ENCODE measurements at places on chromosomes 11 and 22.

- no peak for DNase-seq
These were observed 51.9 kb downstream of the IGLL1 start for GRCh38 chr22:23527971-23528740.

DNA sequence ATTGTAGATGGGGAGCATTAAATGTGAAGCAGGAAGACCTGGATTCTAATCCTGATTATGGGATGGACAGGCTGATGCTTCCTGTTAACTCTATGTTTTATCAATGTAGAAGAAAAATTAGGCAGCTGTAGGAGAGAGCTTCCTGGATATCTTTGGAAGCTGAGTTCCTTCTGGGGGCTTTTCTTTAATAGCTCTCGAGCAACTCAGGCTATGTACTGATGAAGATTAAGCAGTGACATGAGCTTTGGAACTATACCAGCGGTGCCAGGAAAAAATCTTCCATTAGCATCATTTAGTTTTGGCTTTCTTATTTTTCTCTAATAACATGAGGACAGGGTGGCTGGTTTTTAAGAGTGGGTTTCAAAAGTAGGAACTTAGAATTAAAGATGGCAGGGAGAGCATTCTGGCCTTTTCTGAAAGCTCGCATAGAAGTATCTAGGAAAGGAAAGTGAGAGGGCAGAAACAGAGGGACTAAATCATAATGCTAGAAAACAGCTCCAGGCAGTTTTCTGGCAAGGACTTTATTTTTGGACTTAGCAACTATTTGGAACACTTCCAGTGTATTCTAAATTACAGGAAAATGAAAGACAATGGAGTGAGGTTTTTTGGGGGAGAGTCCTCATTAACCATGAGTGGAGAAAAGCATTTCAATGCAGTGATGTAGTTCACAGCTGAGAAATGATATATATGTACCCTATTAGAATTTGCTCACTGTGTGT lies 69.2 kb upstream of the RRM1 start:
- no peak for DNase-seq

- DNase-seq: no peak
These were observed 68.4 kb downstream of the TBC1D22A start for GRCh38 chr22:46830841-46831240.

GRCh38 chr11:16158426-16158994 lies 197.8 kb downstream of the SOX6 start:
- DNase-seq: no peak

GRCh38 chr11:75163921-75164849 lies 13.3 kb downstream of the SLCO2B1 start:
- no peak for DNase-seq

DNA sequence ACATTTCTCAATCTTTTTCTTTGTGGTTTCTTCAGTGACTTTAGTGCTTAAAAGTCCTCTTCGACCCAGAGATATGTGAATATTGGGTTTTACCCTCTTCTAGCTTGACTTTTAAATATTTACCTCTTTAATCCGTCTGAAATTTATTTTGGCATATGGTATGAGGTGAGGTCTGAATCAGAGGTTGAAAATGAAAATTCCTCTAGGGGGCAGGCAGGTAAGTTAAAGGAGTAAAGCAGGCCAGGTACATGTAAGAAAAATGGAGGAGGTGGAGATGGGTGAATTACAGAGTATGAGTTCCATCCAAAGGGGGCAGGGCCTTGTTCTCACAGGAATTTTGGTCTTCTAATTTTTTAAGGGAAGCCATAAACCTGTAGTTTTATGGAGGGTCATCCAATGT lies 263.8 kb upstream of the NARS2 start:
- no peak for DNase-seq

- peak; percentile 52 for DNase-seq
These were observed 165.7 kb downstream of the COMMD9 start for GRCh38 chr11:36123336-36124101.

DNA sequence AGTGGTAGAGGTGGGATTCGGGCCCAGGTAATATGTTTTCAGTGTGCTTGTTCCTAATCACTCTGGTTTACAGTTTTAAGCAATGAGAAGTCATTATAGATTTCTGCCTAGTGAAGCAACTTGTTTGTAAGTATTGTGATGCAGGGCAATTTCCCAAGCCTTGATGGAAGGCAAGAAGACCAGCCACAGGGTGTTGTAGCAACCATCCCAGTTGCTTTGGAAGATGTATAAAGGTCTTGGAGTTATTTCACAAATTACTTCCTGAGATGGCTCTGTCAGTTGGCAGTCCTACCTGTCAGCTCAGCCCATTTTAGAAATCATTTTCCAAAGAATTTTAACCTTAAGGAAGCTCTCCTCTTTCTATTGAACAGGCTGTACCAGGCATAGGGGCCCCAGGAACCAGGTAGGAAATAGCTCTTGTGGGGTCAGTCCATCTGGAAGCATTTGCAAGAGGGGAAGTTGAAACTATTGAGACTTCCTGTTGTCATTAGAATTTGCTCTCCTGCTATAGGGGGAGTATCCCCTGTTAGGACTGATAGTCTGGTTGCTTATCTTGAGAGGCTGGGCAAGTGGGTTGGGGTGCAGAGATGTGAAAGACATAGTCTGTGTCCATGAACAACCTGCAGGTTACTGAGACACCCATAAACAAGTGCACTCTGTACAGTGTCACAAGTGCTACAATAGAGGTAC lies 47.9 kb downstream of the STIM1 start:
- DNase-seq: no peak

DNA sequence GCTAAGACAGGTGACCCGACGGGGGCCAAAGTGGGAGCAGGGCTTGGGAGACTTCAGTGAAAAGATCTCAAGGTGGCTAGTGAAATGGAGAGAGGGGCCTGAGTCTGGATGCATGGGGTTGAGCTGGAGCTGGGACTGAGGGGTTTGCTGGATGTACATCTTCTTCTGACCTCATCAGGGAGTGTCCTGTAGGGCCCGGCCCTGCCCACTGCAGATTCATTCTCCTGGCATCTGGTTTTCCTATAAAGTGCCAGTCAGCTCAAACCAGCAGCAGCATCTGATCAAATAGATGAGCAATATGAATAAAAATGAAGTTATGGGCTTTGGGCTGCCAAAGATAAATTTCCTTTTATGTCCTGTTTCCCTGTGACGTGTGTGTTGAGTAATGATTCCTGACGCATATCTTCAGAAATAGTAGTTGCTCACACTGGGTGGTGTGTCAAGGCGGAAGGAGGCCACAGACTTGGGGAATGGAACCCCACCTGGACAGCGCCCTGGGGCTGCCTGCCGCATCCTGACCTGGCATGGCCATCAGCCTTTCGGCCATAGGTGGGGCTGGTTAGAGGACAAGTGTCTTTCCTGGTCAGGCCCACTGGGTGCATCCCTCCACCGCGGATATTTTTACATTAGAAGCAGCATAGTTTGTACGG lies 135.4 kb downstream of the OSBP2 start:
- DNase-seq: no peak

DNA sequence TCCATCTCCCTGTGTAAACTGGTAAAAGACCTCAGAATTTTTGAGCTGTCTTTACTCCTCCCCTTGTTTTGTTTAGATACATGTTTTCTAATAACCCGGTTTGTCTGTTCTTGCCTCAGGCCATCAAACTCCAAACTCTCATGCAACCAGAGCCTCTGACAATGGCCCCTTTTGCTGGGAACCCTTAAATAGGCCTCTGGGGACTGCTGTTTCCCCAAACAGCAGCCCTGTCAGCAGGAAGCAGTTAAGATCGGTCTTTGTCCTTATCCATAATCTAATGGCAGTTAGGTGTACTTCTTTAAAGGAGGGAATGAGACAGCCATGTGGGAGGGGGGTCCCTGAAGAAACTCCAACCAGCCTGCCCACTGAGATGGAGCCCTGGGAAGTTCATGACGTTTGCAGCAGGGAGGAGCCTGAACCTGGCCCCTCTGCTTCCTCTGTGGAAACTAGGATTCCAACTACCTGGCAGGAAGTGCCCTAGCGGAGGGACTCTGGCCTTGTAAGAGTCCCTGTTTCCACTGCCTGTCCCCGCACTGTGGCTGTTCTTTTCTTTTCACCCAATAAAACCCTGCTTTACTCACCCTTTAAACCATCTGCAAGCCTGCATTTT lies 1354.4 kb downstream of the LRRC4C start:
- DNase-seq: no peak

- no peak for DNase-seq
These were observed 16.2 kb downstream of the RELT start for GRCh38 chr11:73392108-73393010.

DNA sequence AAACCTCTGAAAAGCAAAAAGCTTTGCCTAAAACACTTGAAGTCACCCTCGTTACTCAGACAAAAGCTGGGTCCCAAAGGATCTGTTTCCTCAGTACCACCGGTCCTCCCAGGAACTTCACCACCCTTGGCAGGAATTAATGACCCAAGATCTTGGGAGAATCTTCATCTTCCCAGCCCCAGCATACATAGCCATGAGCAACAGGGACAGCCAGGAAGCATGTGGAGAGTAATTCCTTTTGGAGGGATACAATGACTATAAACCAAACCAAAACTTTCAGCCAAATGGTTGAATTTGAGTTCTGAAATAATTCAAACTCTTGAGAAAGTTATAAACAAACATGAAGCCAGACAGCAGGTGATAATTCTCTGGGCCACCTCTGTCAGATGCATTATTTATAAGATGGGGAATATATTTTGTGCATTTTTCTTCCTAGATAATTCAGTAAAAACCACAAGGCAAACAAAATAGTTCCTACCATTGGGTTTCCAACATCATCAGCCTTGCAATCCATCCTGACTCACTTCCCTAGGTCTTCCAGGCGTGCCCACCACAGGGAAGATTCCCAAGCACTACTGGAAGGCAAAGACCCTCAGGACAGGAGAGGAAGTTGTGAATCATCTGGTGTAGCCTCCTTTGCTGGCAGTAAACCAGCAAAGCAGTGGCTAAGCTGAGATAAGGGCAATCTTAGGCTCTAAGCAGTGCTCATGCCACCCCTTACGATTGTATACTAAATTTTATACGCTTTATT lies 71.7 kb upstream of the DRD2 start:
- no peak for DNase-seq

DNA sequence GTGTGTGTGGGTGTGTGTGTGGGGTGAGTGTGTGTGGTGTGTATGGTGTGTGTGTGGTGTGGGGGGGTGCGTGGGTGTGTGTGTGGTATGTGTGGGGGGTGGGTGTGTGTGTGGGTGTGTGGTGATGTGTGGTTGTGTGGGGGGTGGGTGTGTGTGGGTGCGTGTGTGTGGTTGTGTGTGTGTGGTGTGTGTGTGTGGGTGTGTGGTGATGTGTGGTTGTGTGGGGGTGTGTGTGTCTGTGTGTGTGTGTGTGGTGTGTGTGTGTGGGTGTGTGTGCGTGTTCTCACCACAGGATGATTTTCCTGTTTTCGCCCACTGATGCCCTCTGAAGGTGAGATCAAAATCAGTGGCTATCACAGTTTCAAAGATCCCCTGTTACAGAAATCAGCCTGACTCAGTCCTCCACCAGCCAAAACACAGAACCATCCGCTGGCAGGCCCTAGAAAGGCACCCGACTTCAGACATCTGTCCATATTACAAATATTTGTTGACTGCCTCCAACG lies 24.7 kb downstream of the CPT1A start:
- no peak for DNase-seq

GRCh38 chr11:75654314-75654713 lies 14.5 kb downstream of the MAP6 start:
- no peak for DNase-seq

DNA sequence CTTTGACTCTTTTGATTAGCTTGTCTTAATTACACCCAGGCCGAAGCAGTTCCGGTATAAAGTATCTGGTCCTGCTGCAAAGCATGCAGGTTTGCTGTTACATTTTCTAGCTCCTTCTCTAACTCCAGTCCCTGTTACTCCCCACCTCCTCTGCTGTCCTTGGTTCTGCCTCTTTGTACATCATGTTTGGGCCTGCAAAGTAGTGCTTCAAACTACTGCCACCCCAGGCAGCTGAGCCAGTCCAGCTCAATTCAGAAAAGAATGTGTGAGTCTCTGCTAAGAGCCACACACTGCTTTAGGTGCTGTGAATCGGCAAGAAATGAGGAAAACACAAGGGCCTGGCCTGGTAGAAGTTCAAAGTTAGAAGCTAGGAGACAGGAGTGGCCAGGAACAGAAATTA lies 136.0 kb downstream of the SERGEF start:
- DNase-seq: no peak

- DNase-seq: no peak
These were observed 61.7 kb downstream of the DGCR2 start for GRCh38 chr22:19060356-19061009.

DNA sequence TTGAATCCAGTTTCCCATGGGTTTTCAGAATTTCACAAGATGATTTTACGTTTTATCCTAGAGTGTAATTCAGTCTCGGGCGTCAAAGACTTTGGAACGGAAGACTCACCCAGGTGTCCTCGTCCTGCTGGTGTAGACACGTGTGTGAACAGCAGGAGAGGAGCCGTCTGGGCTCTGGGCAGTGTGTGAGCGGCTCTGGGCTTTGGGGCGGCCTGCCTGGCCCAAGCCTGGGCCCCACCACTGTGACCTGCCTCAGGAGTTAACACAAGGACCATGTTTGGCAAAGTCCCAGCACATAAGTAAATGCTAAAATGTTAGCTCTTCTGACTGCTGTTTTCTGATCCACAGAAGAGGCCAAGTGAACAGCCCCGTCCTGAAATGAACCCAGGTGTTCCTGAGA lies 1093.3 kb downstream of the BRD1 start:
- DNase-seq: no peak

DNA sequence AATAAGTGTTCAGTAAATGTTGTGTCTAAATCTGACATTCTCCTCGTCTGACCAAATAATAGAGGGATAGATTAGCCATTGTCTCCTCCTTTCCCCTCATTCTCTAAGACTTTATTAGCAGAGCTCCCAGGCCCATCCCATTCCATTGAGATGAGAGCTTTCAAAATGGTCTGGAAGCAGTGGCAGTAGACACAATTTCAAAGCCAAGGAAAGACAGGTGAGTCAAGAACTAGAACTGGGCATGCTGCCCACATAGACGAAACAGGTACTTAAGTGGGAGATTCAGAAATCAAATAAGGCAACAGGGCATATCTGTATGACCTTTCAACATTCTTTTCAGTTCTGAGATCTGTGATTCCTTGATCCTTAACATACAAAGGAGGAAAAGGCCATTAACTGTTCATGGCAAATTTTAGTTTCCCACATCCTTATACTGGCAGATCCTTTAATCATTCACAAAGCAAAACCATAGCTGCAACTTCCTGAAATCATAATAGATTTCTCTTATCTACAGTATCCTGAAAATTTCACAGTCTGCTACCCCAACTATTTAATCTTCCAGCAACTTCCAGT lies 96.6 kb upstream of the KCNA4 start:
- DNase-seq: no peak

- DNase-seq: no peak
These were observed 25.1 kb downstream of the ARHGEF17 start for GRCh38 chr11:73333173-73333572.

- no peak for DNase-seq
These were observed 1.2 kb downstream of the ROM1 start for GRCh38 chr11:62614275-62614674.

- DNase-seq: no peak
These were observed 1389.8 kb downstream of the TBC1D22A start for GRCh38 chr22:48152164-48152775.

GRCh38 chr22:43446916-43447315 lies 35.1 kb downstream of the MPPED1 start:
- no peak for DNase-seq

GRCh38 chr22:42116848-42117424 lies 13.7 kb downstream of the CYP2D6 start:
- no peak for DNase-seq

GRCh38 chr11:95231881-95232605 lies 1.0 kb upstream of the SESN3 start:
- DNase-seq: peak; percentile 79
